Right lung (tissue), 10 donors: ENCODE measurements at places on chromosomes 6 and 20. TPM values are rescaled to one million over a fixed set of nuclear protein-coding genes. Genes with fewer than 3 reads are reported as not detected.

DNA sequence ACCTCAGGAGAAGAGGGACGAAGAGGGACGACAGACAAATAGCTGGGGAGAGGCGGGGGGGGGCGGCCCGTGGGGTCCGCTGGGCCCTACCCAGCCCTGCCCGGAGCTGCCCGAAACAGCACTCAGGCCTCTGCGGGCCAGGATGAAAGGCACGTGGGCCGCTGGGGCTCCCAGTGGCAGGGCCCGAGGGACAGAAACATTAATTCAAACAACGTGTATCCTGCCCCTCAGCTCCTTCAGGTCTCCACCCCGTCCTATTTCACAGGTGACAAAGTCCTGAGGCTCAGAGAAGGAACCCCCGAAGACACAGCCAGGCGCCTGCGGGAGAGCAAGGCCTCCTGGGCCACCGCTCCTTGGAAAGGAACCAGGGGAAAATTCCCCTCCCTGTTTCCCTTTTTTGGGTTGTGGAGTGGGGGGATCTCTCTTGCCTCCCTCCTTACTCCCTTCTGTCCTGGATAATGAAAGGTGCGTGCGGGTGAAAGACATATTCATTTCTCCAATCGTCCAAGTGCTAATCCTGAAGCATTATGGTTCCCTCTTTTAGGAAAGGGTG, 93.3 kb downstream of the RNASET2 start:
- DNase-seq: no peak

The HLA-DRA gene
- 50.0 TPM for polyA plus RNA-seq

The ETV7 gene
- not detected for polyA plus RNA-seq

GRCh38 chr6:35725081-35725708, 11.6 kb upstream of the ARMC12 start:
- DNase-seq: no peak

The LRRC73 gene
- 1.0 TPM for polyA plus RNA-seq

The DLK2 gene
- polyA plus RNA-seq: 2.6 TPM

The MAS1 gene
- polyA plus RNA-seq: 0.06 TPM

The OLIG3 gene
- polyA plus RNA-seq: not detected

The CD40 gene
- polyA plus RNA-seq: 19.4 TPM

DNA sequence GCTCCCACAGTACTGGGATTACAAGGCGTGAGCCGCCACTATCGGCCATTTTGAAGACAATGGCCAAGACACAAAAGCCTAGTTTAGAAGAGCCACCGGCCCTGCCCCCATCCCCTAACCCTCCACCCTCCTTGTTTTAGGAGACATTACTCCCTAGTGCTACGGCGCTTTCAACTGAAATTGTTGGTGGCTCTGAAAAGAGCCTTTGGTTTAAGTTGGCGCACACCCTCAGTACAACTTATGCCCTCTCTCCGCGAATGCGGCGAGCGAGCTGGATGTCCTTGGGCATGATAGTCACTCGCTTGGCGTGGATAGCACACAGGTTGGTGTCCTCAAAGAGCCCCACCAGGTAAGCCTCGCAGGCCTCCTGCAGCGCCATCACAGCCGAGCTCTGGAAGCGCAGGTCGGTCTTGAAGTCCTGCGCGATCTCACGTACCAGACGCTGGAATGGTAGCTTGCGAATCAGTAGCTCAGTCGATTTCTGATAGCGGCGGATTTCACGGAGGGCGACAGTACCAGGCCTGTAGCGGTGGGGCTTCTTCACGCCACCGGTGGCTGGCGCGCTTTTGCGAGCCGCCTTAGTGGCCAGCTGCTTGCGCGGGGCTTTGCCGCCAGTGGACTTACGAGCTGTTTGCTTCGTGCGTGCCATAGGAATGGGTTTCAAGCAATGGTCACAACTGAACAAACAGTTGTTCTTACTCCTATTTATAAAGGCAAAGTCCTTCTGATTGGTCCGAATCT, 114.9 kb upstream of the BTN3A2 start:
- peak; percentile 83 for DNase-seq

DNA sequence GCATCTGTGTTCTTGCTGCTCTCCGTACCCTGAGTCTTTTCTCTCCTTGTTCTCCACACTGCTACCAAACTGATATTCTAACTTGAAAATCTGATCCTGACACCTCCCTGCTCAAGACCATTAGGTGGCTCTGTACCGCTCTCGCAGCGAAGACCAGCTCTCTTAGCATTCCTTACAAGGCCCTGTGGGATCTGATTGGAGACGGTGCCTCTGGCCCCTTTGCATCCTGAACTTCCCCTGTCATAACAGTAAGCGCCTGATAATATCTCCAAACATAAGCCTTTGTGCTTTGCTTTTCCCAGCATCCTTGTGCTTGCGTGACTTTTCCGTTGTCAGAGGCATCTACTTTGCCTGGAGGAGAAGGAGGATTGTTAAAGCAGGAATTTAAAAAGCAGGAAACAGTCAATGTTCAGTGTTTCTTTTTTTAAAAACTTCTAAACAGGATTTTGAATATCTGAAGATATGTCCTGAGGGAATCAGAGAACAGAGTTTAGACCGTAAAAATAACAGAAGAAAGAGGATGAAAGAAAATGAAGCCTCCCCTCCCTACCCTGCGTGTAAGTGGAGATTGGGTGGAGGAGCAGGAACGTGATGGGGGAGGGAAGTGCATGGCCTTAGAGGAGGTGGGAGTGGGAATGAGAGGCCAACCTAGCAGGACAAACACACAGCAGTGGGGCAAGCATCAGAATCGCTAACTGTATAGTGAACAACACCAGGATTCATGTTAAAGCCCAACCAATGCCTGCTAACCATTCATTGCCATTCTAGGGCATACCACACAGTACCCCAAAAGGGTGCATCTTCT, 89.2 kb upstream of the STMND1 start:
- DNase-seq: no peak

The ME1 gene
- polyA plus RNA-seq: 13.6 TPM

GRCh38 chr6:127966616-127967015, 65.8 kb upstream of the THEMIS start:
- no peak for DNase-seq

The ENPP4 gene
- 12.7 TPM for polyA plus RNA-seq

GRCh38 chr20:45629496-45630100, at the start of gene WFDC10A:
Gene WFDC10A, plus strand, starts transcription at chr20:45629739. Its CDS starts 75 bp downstream, at chr20:45629814.
- DNase-seq: no peak

The SIRPD gene
- polyA plus RNA-seq: not detected

DNA sequence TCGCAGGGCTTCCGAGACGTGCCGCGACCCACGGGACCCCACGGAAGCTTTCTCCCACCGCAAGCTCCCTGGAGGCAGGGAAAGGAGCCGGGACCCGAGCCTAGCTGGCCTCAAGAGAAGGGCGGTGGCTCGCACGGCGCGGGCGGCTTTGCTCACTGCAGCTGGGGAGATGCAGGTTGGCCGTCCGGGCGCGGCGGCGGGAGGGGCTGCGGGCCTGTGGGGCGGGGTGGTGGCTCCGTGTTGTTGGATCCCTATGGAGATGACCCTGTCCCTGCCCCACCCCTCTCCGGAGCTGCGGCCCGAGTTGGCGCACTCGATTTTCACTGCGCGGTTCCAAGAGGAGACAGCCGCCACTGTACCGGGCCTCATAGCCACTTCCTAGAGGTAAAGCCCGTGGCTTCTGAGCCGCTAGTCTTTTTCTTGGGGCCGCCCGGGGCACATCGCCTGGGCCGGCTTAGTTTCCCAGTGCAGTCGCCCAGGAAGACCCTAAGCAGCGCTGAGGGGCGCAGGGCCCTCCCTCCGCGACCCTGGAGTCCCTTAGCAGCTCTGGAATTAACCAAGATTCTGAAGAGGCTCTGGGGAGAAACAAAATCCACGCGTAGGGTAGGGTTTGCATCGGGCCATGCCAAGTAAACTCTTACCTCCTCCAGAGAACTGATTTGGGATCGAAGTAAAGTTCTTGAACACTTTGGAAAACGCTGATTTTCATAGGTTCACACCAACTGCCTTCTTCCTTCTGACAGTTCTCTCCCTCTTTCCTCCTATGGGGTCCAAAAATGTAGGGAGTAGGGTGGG, at the start of gene ECT2L:
Gene ECT2L (plus strand): TSS at position 279 of the 795 bp plus-strand sequence. CDS start 17,188 bp downstream, outside the sequence.
- DNase-seq: peak; percentile 74

The TTK gene
- 10.5 TPM for polyA plus RNA-seq

- DNase-seq: peak; percentile 58
These were observed 414.8 kb upstream of the CDH4 start for GRCh38 chr20:60837173-60837770.

GRCh38 chr6:29730575-29731126, 7.4 kb downstream of the HLA-F start:
- DNase-seq: no peak

- DNase-seq: no peak
These were observed 21.7 kb upstream of the MMS22L start for GRCh38 chr6:97304701-97305100.

DNA sequence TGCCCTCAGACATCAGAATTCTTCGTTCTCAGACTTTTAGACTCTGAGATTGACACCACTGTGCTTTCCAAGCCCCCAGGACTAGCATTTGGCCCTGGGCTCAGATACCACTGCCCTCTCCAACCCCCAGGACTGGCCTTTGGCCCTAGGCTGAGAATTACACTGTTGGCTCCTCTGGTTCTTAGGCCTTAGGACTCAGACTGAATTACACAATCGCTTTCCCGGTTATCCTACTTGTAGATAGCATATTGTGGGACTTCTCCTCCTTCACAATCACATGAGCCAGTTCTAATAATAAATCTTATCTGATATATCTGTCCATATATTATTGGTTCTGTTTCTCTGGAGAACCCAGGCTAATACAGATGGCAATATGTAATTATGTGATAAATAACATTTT, 1725.5 kb downstream of the GRIK2 start:
- DNase-seq: no peak

- DNase-seq: peak; percentile 71
These were observed 572 bp downstream of the DSE start for GRCh38 chr6:116371120-116371917.

- DNase-seq: no peak
These were observed 35.2 kb upstream of the PAQR8 start for GRCh38 chr6:52326540-52327364.

The SMOC2 gene
- 10.6 TPM for polyA plus RNA-seq

The WFDC2 gene
- 22.1 TPM for polyA plus RNA-seq

GRCh38 chr6:51029561-51029960, 210.9 kb downstream of the TFAP2B start:
- DNase-seq: no peak

The RGS17 gene
- polyA plus RNA-seq: 1.7 TPM

DNA sequence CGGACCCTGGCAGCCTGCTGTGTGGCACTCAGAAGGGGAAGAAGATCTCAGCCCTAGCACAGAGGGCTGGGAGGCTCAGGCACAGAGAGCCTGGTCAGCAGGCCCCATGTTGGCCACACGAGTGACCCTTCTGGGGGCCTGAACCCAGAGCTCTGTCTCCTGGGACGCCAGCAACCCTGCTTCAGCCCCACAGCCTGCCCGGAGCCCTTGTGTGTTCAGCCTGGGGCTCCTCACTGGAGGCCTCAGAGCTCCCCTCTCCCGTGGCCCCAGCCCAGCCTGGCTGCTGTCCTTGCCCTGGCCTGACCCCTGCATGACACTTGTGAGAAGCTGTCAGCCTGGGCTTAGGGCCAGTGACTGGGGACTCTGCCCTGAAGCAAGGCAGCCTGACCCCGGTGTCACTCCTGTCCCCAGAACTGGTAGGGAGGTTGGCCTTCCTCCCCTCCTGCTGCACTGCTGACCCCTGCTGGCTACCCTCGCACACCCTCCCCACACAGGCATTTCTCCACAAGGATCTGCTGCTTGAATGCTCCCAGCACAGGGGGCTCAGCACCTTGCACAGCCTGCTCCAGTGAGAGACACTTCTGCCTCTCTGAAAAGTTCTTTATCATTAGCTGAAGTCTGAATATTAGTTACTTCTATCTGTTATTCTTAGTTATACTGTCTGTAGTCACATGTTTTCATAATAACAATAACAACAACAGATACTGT, 15.4 kb upstream of the IP6K3 start:
- no peak for DNase-seq

DNA sequence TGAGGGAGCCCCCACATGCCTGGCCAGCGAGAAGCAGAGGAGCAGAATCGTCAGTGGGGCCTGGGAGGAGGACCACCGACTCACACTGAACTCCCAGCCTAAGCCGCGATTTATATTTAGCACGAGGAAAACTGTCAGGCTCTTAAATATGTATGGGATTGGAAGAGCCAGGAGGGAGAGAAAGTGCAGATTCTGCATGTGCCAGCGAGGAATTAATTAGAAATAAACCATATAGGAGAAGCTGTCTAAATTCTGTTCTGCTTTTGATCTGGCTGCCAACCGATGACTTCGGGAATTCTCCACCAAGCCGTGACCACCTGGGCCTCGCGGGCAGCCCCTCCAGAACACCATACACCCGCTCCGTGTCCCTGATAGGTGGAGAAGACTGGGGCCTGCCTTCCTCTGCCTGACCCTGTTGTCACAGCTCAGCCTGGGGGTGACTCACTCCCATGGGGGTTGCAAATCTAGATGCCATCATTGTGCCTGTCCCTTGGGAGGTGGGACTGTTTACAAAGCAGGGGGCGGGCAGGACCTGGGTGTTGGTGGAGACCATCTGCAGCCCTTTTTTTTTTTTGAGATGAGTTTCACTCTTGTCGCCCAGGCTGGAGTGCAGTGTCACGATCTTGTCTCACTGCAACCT, 91.1 kb upstream of the PMEPA1 start:
- no peak for DNase-seq

GRCh38 chr6:117574198-117574597, 28.1 kb downstream of the GOPC start:
- no peak for DNase-seq

The SIRPB1 gene
- 1.2 TPM for polyA plus RNA-seq

GRCh38 chr6:146791930-146792329, 193.2 kb downstream of the ADGB start:
- no peak for DNase-seq

GRCh38 chr6:8279041-8279805, 156.1 kb downstream of the SLC35B3 start:
- DNase-seq: no peak

DNA sequence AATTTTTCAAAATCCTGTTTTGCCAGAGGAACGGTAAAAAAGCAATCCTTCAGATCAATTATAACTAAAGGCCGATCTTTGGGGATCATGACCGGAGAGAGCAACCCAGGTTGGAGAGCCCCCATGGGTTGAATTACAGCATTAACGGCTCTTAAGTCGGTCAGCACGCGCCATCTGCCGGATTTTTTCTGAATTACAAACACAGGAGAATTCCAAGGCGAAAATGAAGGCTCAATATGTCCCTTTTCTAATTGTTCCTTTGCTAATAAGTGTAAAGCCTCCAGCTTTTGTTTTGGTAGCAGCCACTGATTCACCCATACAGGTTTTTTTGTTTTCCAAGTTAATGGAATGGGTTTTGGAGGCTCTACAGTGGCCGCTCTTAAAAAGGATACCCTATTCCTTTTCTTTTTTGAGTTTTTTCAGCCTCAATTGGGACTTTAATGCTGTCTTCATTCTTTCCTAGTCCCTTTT, 16.9 kb upstream of the PTCRA start:
- peak; percentile 32 for DNase-seq

- no peak for DNase-seq
These were observed 47.3 kb upstream of the DYNLRB1 start for GRCh38 chr20:34468951-34469350.

DNA sequence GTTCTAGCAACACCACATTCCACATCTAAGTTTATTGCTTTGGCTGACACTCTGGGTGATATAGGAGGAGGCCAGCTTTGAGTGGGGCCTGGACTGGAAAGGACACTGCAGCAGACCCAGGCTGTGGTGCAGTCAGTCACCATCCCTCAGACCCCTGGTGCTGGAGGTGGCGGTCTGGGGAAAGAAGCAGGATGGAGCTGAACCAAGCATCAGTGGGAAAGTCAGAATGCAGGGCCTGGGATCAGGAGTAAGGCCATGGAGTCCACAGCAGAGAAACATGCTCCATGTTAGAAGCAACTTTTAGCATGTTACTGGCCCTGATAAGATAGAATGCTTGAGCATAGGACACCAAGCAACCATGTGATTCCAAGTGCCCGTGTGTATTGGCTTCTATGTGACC, 5.9 kb downstream of the HLA-A start:
- no peak for DNase-seq
